ENCODE measurements at places on chromosomes 11 and 22.

DNA sequence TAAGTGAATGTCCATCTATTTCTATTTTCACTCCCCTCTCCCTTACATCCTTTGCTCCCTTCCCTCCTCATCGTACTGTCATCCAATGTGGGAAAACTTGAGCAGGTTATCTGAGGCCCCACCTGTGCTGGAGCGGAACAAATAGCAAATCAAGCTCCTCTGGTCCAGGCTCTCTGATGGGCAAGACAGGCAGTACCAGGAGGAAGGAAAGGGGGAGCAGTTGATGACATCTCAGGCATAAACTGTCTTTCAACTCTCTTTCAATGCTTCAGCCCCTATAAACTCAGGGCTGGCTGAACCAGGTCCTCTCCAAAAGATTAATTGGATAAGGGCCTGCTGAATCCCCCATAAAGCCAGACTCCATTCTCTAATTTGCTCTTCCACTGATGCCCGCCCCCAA is 1.5 kb upstream of the CCKBR start:
- DNase-seq, result no peak

DNA sequence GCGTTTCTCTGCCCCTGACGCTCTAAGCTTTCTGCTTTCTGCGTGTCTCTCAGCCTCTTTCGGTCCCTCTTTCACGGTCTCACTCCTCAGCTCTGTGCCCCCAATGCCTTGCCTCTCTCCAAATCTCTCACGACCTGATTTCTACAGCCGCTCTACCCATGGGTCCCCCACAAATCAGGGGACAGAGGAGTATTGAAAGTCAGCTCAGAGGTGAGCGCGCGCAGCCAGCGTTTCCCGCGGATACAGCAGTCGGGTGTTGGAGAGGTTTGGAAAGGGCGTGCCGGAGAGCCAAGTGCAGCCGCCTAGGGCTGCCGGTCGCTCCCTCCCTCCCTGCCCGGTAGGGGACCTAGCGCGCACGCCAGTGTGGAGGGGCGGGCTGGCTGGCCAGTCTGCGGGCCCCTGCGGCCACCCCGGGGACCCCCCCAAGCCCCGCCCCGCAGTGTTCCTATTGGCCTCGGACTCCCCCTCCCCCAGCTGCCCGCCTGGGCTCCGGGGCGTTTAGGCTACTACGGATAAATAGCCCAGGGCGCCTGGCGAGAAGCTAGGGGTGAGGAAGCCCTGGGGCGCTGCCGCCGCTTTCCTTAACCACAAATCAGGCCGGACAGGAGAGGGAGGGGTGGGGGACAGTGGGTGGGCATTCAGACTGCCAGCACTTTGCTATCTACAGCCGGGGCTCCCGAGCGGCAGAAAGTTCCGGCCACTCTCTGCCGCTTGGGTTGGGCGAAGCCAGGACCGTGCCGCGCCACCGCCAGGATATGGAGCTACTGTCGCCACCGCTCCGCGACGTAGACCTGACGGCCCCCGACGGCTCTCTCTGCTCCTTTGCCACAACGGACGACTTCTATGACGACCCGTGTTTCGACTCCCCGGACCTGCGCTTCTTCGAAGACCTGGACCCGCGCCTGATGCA is at the start of gene MYOD1:
MYOD1 (plus strand) TSS at position 544 of the 910 bp plus-strand sequence; CDS start at position 756, 212 bp downstream.
- no peak for DNase-seq

GRCh38 chr11:134132808-134133207 is 63.9 kb downstream of the JAM3 start:
- DNase-seq, result no peak

GRCh38 chr11:44630511-44631210 is 65.2 kb downstream of the CD82 start:
- peak; percentile 2 for DNase-seq

- DNase-seq, result no peak
Observed at GRCh38 chr11:46655631-46656030, 38.3 kb downstream of the ATG13 start.

DNA sequence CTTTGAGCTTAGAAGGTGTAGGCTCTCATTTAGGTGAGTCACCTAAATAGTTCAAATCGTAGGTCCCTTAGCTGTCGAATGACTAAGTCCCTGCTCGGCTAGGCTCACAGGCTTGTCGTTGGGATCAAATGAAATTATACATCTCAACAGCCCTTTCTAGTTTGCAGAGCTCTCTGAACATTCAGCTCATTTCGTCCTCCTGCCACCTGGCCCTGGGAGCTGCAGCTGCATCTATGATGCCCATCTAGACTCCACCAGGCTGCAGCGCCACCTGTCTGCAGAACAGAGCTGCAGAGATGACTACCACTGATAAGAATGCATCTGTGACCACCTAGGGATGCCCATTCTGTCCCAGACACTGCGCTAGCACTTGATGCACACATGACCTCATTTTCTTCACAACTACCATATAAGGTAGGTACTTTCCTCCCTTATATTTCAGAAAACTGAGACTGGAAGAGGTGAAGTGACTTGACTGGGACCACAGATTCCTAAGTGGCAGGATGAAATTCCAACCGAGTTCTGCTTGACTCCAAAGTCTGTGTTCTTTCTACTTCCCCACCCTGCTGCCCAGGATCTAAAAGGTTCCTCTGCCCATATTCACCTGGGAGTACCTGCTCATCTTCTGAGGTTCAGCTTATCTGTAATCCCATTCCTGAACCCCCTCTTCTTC is 141.1 kb upstream of the NARS2 start:
- DNase-seq, result peak; percentile 70

DNA sequence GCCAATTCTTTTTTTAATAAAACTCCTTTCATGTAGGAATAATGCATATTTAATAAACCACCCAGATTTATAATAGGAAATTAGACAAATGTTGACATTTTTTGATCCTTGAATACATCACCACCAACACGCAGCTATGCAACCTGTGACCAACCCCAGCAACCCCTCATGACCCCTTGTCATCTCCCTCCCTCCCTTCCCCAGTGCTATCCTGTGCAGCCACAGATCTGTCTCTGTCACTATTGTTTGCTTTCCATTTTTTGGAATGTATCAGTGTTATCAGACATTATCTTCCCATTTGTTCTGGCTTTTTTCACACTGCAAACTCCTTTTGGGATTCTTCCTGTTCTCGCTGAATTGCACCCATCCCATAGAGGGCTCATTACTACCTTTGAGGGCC is 114.1 kb downstream of the VPREB1 start:
- DNase-seq, result no peak

DNA sequence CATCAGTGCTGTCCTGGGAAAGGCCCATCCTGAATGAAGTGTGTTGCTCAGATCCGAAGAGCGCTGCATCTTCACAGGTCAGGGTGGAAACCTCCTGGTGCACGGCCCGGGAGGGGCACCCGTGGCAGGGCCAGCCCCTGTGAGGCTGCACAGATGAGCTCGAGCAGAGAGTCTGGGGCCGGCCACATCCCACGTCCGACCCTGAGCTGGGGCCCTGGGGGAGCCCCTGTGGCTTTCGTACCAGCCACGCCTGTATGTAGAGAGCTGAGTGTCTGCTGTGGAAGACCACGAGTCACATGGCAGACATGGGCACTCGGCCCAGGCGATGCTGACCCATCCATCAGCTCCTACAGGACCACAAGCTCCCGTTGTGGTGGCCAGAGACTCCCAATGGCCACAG is 24.9 kb upstream of the SEPTIN5 start:
- no peak for DNase-seq

GRCh38 chr11:8839957-8840945 is 70.7 kb upstream of the AKIP1 start:
- no peak for DNase-seq

GRCh38 chr11:19116276-19116970 is 545 bp upstream of the ZDHHC13 start:
- no peak for DNase-seq

DNA sequence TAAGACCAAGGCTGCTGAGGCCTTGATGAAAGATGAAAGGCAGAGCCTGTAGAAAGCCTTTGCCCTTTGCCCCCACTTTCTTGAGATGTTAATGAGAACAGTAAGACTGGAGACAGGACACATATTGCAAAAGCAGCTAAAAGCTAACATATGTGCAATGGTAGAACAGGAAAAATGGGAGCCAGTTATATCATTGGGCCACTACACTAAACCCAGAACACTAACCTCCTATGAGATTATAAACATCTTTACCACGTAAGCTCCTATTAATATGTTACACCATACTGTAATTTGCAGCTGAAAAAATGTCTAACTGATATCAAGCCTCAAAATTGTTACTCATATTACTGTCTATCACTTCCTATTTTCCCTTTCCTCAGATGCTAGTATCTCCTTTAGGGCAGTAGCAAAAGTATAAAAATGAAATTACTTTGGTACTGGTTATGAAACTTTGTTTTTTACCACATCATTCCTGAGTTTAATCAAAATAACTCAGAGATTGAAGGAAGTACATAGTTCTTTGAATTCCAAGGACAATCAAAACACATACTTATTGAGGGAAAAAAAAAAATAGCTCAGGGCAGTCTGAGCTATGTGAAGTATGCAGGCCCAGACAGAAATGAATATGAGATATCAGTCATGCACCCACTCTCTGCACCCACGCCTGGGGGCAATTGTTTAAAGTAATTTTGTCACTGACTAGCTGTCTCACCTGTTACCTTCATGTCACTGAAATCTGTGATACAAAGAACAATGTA is 9.1 kb downstream of the HPS5 start:
- peak; percentile 71 for DNase-seq

DNA sequence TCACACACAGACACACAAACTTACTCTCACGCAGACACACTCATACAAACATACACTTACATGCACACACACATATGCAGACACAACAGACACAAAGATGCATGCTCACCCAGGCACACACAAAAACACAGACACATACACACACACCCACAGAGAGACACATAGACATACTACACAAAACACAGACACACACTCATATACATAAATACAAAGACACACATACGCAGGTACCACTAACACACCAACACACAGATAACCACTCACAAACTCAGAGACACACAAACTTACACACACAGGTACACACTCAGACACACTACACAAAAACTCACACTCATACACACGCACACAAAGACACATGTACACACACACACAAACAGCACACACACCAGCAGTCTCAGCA is 22.4 kb downstream of the VWCE start:
- no peak for DNase-seq

- peak; percentile 57 for DNase-seq
Observed at GRCh38 chr11:26778000-26778757, 56.3 kb upstream of the SLC5A12 start.

GRCh38 chr22:17965538-17966402 is 58.6 kb downstream of the MICAL3 start:
- no peak for DNase-seq

GRCh38 chr11:1298695-1299492 is 10.5 kb downstream of the TOLLIP start:
- peak; percentile 91 for DNase-seq

- DNase-seq, result no peak
Observed at GRCh38 chr22:31229402-31230079, 17.4 kb downstream of the LIMK2 start.

GRCh38 chr11:15045891-15046290 is 27.5 kb upstream of the CALCB start:
- DNase-seq, result no peak

- DNase-seq, result no peak
Observed at GRCh38 chr11:50037251-50037650, 4.6 kb downstream of the OR4C45 start.

DNA sequence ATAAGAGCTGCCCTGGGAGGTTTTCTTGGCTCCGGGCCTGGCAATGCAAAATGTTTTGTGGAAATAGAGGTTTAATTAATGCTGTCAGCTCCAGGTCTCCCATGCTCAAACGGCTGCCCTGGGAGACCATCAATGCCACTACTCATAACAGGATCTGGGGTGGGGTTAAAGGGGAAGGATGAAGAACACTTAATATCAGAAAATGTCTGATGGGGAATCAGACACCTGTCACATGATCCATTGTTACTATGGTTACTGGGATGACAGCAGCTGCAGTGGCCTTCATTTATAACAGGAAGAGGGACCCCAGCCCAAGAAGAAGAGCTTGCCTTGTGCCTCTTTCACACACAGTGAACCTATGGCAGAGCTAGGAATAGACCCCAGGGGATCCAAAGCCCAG is 2.2 kb upstream of the SYT13 start:
- no peak for DNase-seq

GRCh38 chr11:96260532-96260931 is 82.5 kb downstream of the MAML2 start:
- no peak for DNase-seq

DNA sequence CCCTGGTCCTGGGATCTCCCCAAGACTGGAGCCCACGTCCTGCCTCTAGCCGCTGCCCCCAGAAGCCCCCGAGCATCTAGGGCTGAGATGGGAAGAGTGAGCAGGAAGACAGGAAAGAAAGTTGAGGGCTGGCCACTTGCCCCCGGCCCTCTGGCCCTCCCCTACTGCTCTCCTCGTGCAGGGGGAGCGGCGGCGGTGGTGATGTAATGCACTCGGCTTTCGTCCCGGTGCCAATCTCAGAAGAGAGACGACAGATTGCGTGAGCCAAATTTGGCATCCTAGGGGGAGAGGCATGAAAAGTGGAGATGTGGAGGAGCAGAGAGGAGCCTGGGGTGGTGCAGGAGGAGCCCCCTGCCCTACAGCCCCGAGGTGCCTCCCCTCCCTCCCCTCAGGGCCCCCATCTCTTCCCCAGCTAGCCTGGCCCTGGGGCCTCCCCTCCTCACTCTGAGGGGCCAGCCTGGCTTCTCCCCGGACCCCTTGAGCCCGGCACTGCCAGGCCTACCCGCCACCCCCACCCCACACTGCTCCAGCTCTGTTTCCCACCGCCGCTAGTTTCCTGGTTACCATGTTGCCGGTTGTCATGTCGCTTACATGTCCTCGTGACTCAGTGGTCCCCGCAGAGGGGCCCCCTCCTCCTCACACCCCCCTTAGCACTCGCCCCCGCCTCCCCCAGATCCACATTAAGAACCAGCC is 2.5 kb downstream of the KCNJ4 start:
- DNase-seq, result peak; percentile 55

GRCh38 chr11:9838961-9839360 is 175.1 kb downstream of the SWAP70 start:
- DNase-seq, result no peak

DNA sequence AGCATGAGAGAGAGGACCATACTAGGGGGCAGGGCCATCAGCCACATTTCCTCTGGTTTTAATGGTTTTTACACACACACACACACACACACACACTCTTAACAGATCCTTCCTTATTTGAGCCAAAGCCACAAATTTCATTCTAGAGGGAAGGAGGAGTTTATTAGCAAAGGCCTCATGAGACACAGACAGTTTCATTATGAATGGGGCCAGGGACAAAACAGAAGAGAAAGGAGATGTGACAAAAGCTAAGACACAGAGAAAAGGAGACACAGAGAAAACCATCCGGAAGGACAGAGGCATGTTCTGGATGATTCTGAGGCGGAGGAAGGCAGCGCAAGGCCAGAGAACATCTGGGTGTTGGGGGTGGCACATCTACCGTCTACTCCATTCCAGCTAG is 32.2 kb upstream of the ARFGAP3 start:
- DNase-seq, result no peak

DNA sequence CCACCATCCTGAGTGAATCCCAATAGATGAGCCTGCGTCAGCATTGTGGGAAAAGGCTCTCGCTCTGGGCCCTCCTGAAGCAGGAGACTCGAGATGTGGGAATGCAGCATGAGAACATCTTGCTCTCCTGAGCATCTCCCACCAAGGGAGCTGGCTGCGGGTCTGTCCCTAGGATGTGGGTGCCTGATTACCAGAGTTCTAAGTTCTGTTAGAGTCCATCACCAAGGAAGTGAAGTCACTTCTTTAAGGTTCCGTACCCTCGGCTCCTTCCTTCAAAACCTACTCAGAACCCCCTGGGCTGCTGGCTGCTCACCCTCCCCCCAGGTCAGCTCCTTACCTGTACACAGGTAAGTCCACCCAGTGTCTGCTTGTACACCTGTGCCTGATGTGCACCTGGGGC is 100.5 kb upstream of the IGLL5 start:
- DNase-seq, result no peak

All from GM03348 (cell line).